ENCODE measurements at places on chromosomes 6 and 20.

GRCh38 chr6:43181621-43181941 lies 415 bp upstream of the CUL9 start:
- no peak for DNase-seq

DNA sequence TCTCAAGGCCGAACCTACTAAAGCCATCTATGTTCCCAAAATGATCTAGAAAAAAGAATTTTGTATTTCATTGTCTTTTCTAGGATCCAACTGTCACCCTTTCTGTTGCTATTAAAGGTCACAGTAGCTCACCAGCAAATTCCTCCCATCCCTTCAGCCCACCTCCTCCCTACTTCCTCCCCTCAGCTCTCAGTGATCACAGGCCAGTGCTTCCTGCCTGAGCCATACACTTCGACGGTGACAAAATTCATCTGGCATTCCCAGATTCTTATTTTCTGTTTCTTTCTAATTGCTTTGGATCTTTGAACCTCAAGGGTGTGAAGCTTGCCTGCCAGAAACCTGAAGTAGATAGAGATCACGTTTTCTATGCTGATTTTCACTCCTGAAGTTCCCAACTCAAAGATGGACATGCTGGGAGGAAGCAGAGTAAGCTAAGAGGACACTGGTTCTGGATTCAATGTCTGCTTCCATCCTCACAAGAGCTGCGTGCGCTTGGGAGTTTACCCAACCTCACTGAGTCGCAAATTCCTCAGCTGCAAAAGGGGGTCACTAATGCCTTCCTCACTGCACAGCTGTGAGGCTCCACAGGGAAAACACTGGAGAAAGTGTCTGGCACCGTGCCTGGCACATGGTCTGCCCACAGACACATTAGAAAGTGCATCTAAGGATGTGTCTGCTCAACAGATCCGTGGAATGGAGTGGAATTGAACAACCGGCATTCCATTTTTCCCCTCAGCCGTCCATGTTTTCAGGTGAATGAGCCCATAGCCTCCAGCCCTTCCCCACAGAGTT lies 34.5 kb downstream of the MDGA1 start:
- no peak for DNase-seq

DNA sequence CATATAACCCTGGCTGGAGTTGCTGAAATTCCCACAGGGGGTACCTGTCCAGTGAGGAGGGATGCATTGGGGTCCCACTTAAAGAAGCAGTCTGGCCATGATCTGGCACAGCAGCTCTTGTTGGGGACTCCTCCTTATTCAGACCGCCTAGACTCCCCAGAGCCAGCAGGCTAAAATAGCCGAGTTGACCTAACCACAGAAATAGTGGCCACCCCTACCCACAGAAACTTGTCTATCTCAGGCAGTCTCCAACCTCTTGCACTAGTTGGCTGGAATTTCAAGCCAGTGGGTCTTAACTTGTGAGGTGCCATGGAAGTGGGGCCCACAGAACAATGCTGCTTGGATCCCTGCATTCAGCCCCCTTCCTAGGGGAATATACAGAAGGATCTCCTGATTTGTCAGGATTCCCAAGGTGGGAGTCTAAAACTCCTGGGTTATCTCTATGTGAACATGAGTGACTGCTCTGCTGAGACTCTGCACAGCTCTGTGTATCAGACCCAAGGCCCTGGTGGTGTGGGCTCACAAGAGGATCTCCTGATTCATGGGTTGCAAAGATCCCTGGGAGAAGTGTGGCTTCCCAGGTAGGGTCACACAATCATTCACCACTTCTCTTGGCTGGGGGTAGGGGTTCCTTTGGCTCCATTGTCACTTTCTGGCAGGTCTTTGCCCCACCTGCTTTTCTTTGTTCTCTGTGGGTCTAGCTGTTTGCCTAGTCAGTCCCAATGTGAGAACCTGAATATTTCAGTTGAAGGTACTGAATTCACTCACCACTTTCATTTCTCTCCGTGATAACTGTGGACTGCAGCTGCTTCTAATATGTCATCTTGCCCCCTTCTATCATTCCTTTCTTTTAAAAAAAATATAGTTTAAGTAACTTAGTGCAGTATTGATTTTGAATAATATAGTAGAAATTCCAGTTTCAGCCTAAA lies 65.5 kb upstream of the CLVS2 start:
- no peak for DNase-seq

- peak; percentile 27 for DNase-seq
These were observed 684.6 kb upstream of the MARCKS start for GRCh38 chr6:113172531-113172966.

Measured in NCI-H1417 treated with DMSO at 0.1 percent for 48 hours (cell line).